ENCODE measurements at places on chromosomes 3 and 15.

DNA sequence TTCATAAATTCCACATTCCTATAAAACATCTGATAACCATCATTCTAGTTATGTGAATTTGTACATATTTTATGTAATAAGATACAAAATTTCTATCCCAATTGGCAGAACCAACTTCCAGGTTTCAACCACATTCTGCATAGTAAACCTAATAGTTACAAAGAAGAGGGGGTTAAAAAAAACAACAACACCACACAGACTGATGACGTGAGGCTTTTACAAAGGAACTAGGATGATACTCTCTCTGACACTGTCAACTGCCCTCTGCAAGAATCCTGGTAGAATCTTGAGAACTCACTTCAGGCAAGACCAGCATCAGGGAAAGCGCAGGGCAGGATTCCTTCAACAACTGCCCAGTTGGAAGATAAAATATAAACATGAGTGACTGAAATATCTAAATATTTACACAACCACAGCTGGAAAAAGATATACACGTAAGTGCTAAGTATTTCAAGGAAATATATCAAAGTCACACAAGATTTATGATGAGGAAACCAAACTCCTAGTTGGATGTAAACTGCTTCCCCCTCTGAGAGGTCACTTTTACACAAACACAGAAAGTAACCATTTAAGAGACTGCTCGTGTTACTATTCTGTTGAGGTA, 816.4 kb downstream of the ROBO1 start:
- no peak for DNase-seq

DNA sequence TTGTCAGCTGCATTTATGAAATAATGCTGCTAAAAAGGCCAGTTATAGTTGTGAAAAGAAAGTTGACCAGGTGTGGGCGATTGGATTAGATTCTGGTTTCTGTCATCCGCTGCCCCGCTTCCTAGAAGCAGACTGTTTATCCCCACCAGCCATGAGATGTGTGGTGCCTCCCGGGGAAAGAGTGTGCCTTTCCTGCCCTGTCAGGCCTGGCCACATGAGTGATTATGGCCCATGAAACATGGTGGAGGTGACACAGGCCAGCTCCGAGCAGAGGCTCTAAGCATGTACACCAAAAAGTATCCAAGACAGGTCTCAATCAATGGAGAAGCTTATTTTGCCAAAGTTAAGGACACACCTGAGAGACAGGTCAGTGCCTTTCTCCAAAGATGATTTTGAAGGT, 85.4 kb upstream of the ABHD2 start:
- DNase-seq, result no peak

- no peak for DNase-seq
These were observed 192.6 kb downstream of the PDZRN3 start for GRCh38 chr3:73432023-73432705.

DNA sequence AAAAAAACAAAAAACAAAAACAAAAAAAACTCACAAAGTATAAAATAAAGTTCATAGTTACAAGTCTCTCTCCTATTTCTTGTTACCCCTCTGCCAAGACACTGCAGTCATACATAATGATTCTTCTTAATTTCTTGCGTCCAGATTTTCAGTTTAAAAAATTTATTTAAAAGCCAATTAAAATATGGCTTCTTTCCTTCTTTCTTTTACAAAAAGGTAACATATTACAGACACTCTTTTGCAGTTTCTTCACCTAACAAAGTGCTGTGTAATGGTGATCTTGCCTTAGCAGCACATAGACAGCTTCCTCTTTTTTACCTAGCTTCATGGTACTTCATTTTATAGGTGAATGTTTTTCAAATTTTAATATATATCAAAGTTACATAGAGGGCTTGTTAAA, 136.1 kb upstream of the SGO1 start:
- no peak for DNase-seq

- no peak for DNase-seq
These were observed 29.4 kb downstream of the RORA start for GRCh38 chr15:61199681-61200080.

GRCh38 chr3:117398141-117398899, 688.7 kb downstream of the TUSC7 start:
- no peak for DNase-seq

GRCh38 chr3:39177708-39178332, 14.6 kb downstream of the XIRP1 start:
- DNase-seq, result peak; percentile 57

GRCh38 chr15:35087759-35088158, 2.7 kb upstream of the NANOGP8 start:
- DNase-seq, result no peak

- no peak for DNase-seq
These were observed 19.8 kb downstream of the MORC1 start for GRCh38 chr3:109098079-109098644.

- no peak for DNase-seq
These were observed 358.4 kb upstream of the NR2F2 start for GRCh38 chr15:95972041-95972553.

DNA sequence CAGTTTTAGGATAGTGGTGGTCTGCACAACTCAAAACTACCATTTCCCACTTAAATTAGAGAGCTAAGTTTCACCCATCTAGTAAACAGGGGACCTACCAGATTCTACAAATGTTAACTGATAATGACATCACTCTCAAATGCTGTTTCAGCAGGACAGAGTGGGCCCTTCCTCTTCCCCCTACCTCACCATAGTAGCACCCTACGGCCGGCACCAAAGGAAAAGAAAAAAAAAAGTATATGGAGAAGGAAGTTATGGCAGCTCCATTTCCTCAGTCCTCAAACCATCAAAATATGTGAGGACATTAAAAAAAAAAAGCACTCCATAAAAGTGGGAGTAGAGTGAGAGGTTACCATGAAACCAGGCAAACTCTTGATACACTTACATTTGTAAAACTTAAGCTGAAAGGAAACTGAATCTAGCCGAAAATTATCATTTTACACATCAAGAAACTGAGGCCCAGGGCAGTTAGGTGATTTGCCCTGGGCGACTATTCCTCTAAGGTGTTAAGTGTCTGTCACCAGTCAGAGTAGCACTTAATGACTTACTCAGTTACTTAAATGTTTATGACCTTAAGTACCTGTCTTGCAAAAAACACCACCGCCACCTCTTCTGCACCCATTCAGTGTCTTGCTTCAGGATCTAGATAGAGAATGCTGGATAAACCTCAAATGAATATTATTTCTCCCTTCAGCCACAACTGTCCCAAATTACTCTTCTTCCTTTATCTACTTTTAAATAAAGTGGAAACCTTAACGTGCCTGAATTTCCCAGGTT, 2.7 kb downstream of the MSL2 start:
- no peak for DNase-seq

- DNase-seq, result no peak
These were observed 71.0 kb downstream of the ATP10A start for GRCh38 chr15:25792128-25792527.

DNA sequence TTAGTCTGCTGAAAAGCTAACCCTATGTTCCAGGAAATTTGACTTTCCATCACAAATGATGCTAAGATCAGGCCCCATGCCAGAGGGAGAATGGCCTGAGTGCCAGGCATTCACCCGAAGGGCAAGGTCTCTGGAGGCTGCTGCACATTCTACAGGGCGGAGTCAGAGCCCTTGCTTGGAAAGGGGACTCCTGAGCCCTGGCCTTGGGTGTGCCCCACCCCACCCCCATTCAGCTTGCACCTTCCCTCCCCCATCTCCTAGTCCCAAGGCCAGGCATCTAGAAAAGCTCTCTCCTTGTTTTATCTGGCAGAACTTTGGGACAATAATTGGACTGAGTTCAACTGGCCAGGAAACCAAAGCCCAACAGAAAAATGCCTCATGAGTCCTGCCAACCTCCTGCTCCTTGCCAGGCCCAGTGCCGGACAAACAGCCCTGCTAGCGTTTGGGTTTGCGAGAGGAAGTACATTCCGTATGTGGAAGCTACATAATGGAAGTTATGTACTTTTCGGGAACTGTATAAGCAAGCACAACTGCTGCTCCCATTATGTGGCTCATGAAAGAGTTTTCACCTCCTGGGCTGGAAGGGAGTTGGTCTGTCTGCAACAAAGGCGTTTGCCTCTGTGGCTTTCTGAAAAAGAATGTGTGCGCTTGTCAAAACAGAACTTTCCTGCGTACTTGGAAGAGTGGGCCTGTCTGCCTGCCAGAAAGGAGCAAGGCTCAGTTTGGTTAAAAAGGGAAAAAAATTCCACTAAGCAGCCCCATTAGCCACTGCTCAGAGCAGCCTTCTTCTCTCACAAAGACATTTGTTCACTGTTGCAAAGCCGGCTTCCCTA, 321.5 kb upstream of the CTNNB1 start:
- no peak for DNase-seq

DNA sequence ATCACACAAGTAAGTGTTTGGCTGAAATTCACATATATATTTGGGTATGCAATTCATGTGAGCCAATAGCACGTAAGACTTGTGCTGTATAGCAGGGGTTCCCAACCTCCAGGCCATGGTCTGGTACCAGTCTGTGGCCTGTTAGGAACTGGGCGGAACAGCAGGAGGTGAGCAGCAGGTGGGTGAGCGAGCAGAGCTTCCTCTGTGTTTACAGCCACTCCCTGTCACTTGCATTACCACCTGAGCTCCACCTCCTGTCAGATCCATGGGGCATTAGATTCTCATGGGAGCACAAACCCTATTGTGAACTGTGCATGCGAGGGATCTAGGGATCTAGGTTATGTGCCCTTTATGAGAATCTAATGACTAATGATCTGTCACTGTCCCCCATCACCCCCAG, 59.7 kb downstream of the MAP3K13 start:
- DNase-seq, result no peak

Measured in CD4-positive, alpha-beta memory T cell (primary cell).